ENCODE measurements at places on chromosomes 11 and 22.

- DNase-seq, result no peak
These were observed 4.0 kb upstream of the OR56A3 start for GRCh38 chr11:5937868-5938602.

- DNase-seq, result no peak
These were observed 149.5 kb downstream of the PGR start for GRCh38 chr11:100980156-100980555.

DNA sequence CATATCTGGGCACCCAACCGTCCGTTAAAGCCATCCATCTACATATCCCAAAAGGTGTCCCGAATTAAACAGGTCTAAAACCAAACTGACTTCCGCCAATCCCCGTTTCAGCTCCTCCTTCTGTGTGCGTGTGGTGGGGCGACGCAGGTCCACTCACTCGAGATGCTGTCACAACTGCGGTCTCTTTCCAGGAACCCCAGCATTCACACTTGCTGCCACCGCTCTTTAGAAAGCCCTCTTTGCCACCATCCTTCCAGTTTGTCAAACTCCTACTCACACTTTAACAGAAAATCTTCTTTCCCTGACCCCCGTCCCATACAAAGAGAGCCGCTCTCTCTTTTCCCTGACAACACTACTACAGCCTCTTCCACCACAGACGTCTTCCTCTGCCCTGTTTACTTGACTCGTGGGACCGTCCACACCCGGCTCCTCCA is 467 bp downstream of the ESS2 start:
- peak; percentile 7 for DNase-seq

DNA sequence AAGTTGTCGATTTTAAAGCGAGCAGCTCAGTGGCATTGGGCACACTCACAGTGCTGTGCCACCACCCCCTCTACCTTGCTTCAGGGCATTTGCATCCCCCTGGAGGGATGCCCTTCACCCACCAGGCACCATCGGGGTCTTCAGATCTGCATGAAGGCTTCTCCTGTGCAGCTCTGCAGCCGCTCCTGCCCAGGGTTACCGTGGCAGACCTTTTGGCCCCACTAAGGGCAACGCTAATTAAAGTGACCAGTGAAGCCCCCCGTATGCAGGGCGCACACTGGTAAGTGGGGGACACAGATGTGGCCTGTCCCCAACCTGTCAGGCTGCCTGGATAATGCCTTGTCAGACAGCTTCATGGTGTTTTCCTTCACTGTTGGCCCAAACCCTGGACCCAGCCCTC is 1117.7 kb downstream of the BRD1 start:
- no peak for DNase-seq

DNA sequence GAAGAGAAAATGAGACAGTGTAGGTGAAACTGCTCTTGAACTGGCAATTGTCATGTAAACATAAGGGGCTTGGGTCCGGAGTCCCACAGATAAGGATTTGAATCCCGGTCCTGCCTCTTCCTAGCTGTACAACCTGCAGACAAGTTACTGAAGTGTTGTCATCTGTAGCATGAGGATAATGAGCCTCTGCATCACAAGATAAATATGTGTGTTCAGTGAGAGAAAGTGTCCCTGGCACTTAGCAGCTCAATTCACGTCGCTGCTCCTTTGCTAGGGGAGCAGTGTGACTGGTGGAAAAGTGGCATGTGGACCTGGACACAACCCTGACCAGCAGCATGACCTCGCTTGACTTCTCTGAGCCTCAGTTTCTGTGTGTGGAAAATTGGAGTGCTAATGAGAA is 73.7 kb upstream of the NECTIN1 start:
- DNase-seq, result no peak

GRCh38 chr11:87300640-87301380 is 263.1 kb downstream of the TMEM135 start:
- DNase-seq, result no peak

DNA sequence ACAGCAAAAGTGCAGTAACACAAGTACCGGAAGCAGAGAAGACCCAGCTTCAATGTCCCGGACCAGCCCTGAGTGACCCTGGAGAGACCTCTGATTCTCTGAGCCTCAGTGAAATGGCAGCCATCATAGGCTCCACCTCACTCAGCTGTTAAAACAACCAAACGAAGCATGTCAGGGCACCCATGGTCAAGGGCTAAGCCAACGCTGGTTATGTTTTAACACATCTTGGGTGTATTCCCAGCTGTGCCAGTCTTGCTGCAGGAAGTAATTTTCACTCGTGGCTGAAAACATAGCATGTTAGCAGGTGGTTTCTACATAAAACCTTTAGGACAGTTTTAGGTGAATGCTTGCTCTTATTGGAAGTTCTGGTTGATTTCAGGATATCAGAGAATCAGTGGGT is 30.9 kb downstream of the LMO2 start:
- no peak for DNase-seq

DNA sequence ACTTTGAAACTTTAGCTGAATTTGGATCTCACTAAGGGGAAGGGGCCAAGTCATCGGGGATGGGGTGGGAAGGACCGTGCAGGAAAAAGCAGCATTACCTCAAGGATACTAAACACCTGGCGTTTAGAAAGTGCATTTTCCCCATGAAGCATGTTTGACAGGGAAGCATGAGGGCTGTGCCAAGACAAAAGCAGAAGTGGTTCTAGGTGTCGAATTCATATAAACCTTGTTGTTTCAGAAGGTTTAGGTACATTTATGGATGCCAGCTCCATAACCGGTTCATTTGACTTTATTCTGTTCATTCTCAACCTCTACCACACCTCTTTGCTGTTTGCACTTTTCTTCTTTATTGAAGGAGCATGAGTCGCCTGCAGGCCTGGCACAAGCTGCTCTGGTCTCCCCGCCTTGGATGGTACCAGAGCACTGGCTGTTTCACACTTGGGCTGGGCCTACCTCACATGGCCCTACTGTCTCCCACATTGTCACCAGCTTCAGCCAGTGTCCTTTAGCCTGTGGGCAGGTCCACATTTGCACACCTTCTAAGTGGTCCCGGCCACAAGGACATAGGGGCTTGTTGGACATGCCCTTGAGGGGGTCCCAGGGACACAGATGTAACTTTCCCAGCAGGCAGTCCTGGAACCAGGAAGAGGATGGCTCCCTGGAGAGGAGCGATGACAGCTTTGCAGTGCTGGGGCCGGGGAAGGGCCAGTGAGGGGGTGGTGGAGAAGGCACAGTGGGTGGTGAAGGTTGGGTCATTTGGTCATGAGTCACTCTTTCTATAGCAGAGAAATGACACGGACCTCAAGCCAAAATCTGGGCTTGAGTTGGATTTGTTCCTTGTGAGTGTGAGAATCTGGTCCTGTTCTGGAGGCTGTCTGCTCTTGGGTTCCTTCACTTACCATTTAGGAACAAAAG is 3.2 kb upstream of the ST14 start:
- DNase-seq, result peak; percentile 85

GRCh38 chr11:12174128-12174476 is 63.7 kb downstream of the MICAL2 start:
- DNase-seq, result no peak

DNA sequence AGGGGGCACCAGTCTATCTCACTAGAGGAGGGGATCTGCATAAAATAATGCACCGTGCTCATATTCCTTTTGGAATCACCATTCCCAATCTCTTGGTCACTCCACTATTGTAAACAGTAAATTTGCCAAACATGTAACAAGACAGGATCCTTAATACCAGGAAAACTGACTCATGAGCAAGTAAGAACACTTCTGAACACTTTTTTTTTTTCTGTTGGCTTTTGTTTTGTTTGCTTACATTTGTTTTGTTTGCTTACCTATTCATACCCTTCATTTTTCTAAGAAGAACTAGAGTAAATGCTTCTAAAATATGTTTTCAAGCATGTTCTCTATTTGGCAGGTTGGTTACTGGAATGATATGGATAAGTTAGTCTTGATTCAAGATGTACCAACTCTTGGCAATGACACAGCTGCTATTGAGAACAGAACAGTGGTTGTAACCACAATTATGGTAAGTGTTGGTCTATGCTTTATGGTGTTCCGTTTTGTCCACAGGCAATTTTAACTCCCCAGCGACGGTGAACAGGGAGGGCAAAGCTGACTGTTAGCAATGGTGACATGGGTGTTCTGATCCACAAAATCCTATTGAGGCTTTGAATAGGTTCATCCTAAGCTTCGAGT is 111.8 kb downstream of the MSANTD4 start:
- DNase-seq, result no peak

DNA sequence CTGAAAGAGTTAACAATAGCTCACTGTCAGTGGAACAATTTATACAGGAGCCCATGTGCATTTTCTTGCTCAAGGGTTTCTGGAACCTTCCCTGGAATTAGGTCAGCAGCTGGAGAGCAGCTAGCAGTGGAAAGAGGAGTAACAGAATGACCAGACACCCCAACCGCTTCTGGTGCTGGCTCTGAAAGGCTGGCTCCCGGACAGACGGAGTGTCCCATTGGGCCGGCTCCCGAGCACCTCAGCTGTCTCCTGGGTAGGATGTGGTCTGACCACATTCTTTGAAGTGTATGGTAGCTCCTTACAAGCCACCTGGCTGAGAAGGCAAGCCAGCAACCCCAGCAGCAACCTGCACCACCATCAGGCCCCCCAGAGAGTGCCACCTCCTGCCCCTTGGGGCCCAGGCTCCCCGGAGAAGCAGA is 44.7 kb downstream of the ABTB2 start:
- DNase-seq, result no peak

GRCh38 chr11:8459711-8460399 is 134.2 kb downstream of the STK33 start:
- no peak for DNase-seq
